Chondrocyte (in vitro differentiated cells): ENCODE measurements at places on chromosomes 11 and 22.

DNA sequence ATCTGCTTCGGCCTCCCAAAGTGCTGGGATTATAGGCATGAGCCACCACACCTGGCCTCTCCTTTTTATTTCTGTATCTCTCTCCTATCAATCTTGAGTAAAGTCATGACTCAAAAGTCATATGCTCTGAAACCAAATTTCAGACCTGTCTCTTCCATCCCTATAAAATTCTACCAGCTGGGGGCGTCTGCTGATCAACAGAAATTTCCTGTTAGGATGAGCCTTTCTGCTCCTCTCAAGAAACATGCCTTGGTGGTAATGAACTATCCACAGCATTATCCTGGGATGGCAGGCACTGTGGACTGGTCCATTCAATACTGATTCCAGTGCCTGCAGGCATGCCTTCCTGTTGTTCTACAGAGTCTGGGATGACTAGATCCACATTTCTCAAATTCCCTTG, 472.6 kb downstream of the NELL1 start:
- no peak for DNase-seq

GRCh38 chr22:46942799-46943785, 180.6 kb downstream of the TBC1D22A start:
- no peak for DNase-seq

- peak; percentile 86 for DNase-seq
Measured at GRCh38 chr11:123430721-123431497, 840 bp downstream of the GRAMD1B start.

GRCh38 chr11:62324731-62325556, 12.3 kb upstream of the ASRGL1 start:
- no peak for DNase-seq

- no peak for DNase-seq
Measured at GRCh38 chr11:116776522-116776984, 3.8 kb upstream of the BUD13 start.

DNA sequence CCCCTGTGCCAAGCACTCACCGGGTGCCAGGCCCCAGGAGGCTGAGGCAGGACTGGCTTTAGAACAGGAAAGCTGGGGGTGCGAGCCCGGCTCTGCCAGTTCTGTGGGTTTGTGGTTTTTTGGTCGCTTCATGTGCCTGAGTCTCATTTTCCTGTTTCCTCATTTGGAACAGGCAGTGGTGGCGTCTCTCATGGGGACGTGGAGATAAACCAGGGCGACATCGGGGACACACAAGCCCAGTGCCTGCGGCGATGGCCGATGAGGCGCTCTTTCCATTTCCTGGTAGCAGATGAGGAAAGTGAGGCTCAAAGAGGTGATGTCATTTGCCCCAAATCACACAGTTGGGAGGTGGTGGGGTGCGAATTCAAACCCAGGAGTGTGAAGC, 20.8 kb upstream of the CHKA start:
- DNase-seq: no peak

GRCh38 chr22:36384766-36385481, 2.8 kb downstream of the MYH9 start:
- DNase-seq: no peak

GRCh38 chr22:20115691-20116375, at the start of gene RANBP1:
Gene RANBP1 (plus strand): TSS chr22:20116104. CDS start chr22:20116185, 81 bp downstream.
- DNase-seq: peak; percentile 82

DNA sequence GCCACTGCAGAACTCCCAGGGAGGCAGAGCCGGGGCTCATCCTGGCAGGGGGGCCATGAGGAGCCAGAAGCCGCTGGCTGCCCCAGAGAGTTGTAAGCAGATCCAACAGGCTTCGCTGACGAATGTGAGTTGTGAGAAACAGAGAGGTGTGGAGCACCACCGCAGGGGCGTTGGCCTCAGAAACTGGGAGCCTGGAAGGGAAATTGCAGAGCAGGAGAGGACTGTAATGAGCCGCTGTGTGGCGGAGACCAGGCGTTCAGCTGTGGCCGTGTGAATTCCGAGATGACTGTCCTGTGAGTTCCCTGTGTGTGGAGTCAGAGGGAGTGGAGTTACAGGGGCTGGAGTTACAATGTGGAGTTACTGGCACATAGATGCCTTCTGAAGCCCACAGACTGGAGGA, 27.7 kb upstream of the ETS1 start:
- DNase-seq: no peak

- no peak for DNase-seq
Measured at GRCh38 chr11:128687321-128687720, 6.6 kb upstream of the FLI1 start.

DNA sequence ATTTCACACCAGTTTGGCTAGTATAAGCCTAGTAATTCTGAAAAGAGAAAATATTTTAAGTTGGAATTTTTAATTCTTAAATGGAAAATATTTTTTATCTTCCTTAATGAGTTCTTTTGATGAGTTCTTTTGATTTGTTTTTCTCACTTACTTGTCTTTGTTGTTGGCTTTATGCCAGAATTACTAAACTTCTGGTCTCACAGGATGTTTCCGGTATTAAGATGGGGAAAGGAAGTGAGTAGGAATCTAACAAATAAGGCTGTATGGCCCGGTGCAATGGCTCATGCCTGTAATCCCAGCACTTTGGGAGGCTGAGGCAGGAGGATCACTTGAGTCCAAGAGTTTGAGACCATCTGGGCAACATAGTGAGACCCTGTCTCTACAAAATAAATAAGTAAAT, 106.4 kb downstream of the ARHGAP42 start:
- DNase-seq: no peak

GRCh38 chr22:49492741-49493251, 334.9 kb downstream of the BRD1 start:
- no peak for DNase-seq

GRCh38 chr22:42343531-42344081, 73.2 kb upstream of the TCF20 start:
- no peak for DNase-seq

DNA sequence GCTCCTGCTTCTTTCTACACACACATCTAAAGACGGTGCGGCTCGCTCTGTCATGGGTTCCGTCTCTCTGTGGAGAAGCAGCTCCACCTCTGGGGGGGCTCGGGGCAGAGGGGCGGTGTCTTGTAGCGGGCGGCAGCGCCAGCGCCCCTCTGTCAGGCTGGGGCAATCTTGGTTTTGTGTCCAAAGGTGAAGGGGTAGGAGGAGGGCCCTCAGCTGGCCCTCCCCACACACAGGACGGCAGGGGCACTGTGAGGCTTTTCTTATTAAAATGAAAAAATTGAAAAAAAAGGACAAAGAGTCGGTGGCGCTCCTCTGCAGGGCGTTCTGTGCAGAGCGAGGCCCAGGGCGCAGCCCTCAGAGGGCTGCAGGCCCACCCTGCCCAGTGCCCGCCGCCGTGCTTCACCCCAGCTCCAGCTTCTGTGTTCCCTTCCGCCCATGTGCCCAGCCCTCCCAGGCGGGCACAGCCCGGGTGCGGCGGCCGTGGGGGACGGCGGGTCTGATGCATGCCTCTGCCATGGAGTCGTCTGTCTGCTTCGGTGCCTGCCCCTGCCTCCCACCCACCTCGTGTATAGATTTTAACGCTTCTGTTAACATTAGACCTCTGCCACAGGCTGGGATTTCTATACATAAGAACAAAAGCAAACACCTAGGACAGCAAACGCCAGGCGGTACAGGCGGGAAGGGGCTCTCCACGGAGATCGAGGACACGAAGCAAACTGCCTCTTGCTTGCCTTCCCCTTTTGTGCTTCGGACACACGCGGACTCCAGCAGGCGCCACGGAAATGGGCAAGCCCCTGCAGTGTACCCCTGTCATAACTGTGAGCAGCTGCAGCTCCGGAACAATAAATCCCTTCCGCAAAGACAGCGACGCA, 24.5 kb downstream of the MOB2 start:
- DNase-seq: no peak

- no peak for DNase-seq
Measured at GRCh38 chr11:112401036-112401769, 140.5 kb upstream of the PLET1 start.

GRCh38 chr11:83641511-83641910, 355.3 kb upstream of the CCDC90B start:
- DNase-seq: no peak

GRCh38 chr11:8545698-8546366, 48.2 kb downstream of the STK33 start:
- no peak for DNase-seq

DNA sequence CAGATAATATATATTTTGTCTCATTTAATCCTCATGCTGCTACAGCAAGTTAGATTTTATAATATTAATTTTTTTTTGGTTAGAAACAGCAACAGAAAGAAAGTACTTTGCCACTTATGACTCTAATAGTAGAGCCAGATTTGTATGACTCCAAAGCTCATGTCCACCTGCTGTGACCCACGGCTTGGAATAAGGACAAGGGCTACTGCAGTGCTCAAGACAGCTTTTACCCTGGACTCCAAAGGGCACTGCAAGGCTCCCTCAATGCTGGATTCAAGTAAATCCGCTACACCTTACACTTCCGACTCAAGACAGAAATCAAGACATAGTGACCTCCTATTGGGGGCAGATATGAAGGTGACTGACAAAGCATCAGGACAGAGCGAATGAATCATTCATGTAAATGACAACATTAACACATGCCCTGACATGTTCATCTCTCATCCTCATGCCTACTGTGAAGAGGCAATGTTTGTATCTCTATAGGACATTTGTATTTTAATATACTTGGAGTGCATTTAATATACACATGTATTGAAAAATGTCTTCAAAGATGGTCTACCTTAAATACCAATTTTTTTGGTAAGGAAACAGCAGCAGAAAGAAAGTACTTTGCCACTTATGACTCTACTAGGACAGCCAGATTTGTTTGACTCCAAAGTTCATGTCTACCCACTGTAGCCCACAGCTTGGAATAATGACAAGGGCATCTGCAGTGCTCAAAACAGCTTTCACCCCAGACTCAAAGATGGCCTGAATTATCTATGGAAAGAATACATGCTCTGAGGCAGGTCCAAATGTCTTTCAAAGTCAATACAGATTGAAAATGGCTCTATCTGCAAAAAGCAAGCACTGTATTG, 375.6 kb upstream of the CCDC90B start:
- DNase-seq: no peak

DNA sequence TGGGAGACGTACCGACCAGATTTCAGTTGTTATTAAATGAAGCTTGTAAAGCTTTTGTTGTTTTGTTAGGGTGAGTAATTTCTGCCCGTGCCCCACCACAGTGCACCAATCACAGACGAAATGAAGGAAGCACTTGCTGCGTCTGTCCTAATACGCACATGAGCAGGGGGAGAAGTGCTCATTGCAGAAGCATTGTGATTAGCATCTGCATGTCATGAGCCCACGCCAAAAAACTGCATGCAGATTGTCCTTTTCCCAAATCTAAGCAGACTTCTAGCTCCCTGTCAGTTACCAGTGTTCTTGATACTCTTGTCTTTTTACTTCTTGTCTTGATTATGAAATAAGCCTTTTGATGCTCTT, 15.5 kb downstream of the RBX1 start:
- no peak for DNase-seq

GRCh38 chr11:38598418-38598817, 2000.4 kb upstream of the RAG2 start:
- no peak for DNase-seq

GRCh38 chr22:27306771-27307170, 494.8 kb downstream of the MN1 start:
- no peak for DNase-seq

GRCh38 chr11:33520112-33520511, 180.5 kb downstream of the C11orf91 start:
- no peak for DNase-seq

DNA sequence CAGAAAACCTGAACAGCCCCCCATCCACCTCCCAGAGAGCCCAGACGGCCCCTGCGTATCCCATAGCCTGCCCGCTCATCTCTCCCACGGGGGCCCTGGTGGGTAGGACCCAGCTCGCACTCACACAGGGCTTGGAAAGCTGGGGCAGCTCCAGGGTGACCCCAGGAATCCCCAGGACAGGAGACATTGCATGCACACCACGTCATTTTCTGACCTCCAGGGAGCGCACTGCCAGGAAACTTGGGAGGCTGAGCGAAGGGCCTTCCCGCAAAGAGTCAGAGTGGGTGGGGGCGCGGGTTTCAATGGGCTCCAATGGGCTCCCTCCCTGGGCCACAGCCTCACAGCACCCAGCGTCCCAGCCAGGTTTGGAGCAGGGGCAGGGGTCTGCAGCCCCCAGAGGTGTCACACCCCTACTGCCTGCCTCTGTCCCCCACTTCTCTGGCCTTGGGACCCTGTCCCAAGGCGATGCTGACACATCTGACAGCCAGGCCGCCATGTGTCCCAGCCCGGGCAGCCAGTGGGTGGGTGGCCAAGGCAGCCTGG, 8.2 kb upstream of the SYT8 start:
- DNase-seq: peak; percentile 93

GRCh38 chr22:48748860-48749554, 1078.7 kb downstream of the BRD1 start:
- DNase-seq: peak; percentile 56

DNA sequence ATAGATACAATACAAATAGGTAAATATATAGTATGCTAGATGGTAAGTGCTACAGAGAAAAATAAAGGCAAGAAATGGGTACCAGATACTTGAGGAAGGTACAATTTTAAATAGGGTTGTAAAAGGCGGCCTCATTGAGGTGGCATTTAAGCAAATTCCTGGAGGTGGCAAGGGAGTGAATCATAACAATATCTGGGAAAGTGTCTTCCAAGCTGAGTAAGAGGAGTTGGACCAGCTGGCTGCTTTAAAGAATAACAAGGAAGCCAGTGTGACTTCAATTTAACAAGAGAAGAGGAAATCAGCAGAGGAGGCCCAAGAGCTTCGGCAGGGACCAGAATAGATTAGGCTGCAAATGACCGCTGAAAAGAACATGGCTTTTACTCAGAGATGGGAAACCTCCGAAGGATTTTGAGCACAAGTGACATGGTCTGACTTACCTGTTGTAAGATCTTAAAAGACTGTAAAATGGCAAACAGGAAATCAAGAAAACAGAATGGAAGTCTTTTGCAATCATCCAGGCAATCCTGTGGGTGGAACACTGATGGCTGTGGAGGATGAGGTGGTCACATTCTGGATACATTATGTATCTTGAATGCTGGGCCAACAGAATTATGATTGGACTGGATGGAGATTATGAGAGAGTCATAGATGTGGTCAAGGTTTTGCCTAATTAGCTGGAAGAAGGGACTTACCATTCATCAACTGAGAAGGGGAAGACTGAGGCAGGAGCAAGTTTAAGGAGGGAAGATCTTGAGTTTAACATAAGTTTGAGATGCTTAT, 77.2 kb downstream of the RDX start:
- no peak for DNase-seq

- DNase-seq: no peak
Measured at GRCh38 chr11:109512249-109512648, 90.3 kb downstream of the C11orf87 start.
